ENCODE measurements at places on chromosomes 1 and 21.
A peak's percentile ranks its signal among the peaks of the same experiment; 100 is the strongest.

DNA sequence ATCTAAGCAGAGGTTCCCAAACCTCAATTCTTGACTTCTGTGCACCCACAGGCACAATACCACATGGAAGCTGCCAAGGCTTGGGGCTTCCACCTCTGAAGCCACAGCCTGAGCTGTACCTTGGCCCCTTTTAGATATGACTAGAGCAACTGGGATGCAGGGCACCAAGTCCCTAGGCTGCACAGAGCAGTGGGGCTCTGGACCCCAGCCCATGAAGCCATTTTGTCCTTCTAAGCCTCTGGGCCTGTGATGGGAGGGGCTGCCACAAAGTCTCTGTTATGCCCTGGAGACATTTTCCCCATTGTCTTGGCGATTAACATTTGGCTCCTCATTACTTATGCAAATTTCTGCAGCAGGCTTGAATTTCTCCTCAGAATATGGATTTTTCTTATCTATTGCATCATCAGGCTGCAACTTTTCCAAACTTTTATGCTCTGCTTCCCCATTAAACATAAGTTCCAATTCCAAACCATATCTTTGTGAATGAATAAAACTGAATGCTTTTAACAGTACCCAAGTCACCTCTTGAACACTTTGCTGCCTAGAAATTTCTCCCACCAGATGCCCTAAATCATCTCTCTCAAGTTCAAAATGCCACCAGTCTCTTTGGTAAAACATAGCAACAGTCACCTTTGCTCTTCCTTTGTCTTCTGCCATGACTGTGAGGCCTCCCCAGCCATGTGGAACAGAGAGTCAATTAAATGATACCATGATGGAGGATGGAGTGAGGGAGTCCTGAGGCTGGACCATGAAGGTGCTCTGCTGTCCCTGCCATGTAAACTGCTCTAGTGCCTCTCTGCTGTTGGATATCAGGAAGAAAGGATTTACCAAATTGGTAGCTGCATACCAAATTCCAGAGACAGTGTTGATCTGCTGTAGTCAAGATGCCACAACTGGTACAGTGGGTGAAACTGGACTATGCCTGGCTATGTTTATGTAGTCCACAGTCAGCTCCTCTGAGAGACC is 37.6 kb downstream of the RUNX3 start:
- DNase-seq, result no peak

- DNase-seq, result no peak
Measured at GRCh38 chr21:16454399-16454798, 724.6 kb downstream of the USP25 start.

DNA sequence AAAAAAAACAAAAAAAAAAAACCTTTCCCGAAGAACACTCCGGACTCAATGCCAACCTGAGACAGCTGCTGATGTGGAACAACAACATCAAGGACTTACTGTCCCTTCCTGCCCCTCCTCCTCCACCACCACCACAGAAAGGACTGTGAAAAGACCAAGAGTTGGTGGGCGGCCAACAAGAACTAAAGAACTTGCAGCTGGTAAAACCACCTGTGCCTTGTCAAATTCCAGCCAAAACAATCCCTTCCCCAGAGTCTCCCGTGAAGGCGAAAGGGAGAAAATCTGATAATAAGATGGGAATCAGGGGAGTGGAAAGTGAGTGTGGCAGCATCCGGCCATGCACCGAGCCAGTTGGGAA is 88.9 kb downstream of the PROX1 start:
- no peak for DNase-seq

- no peak for DNase-seq
Measured at GRCh38 chr21:46674430-46675007, 39.0 kb downstream of the PRMT2 start.

DNA sequence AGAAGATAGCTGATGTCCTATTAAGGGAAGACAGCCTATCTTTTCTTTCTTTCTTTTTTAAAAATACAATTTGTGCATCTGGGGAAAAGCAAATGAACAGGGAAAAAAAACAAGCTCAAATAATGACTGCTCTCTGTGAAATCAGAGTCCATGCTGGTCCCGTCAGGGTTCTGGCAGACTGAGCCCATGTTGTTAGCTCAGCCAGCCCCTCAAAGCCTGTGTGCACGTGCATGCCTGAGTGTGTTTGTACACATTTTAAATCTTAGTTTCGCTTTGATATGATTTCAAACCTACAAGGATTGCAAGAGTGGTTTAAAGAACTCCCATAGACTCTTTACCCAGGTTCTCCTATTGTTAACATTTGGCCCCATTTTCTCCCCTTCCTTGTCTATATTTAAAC is 231.8 kb upstream of the GREM2 start:
- no peak for DNase-seq

DNA sequence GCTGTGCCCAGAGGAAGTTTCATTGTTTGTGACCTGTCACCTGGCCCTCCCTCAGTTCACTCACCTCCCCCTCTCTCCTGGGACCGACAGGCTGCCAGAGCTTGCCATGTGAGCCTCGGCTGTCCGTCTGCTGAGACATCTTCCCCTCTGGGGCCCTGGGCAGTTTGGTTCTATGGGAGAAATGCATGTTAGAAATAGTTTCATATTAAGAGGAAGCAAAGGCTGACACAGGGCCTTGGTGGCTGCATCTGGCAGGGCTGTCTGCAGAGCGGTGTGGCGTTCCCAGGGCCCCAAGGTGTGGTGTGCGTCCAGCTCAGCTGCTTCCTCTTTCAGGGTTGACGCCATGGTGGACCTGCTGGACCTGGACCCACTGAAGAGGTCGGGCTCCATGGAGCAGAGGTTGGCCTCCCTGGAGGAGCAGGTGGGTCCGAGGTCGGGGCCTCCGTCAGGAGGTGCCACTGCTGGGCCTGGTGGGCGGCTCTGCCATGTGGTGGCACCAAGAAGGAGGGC is 31.9 kb upstream of the LRRC3 start:
- no peak for DNase-seq

DNA sequence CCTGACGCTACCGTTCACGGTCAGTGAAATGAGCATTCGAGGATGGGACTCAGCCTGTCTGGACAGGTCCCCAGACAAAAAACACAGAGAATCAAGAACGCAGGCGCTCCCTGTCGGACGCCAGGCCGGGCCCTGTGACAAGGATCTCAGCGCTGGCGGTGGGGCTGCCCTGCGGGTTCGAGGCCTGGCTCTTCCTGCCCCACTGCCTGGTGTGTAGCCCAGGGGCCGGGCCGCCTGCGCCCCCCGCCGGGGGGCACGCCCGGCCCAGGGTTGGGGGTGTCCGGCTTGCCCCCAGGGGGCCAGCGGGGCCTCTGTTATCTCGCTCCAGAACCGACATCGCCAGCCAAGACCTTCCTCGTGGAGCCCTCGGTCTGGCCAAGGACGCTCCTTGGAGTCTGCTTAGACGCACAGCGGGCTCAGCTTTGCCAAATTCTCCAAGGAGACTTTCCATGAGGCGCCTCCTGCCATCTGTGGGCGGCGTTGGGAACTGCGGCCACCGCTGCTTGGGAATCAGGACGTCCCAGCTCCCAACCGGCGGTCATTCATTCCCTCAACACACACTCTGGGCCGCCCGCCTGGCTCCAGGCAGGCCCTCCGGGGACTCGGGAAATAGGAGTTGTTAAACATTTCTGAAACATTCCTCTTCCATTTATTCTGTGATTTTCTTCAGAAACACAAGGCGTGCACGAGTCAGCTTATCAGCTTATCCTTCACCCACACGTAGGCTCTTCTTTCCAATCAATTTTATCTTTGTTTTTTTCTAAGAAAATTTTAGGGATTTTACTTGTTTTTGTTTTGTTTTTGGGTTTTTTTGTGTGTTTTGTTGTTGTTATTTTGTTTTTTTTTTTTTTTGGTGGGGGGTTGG is 11.3 kb upstream of the RIPK4 start:
- peak; percentile 63 for DNase-seq

GRCh38 chr1:35556484-35557117 is 602 bp downstream of the KIAA0319L start:
- DNase-seq, result no peak

DNA sequence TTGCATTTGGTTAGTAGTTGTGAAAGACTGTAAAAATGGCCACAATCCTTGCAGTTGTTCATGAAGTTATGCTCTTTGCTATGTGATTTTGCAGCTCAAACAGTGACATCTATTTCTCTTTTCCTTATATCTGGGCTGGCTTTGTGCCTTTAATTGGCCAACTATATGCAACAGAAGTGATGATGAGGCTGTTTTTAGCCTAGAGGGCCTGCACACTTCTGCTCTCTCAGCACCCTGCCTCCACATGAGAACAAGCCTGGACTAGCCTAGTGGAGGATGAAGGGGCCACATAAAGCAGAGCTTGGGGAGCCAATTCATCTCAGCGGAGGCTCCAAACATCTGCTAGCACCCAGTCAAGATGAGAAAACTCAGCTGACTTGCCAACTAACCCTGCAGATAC is 339.8 kb downstream of the OMA1 start:
- DNase-seq, result no peak

- DNase-seq, result peak; percentile 60
Measured at GRCh38 chr1:234597894-234598293, 12.1 kb downstream of the IRF2BP2 start.

- no peak for DNase-seq
Measured at GRCh38 chr21:26954662-26955121, 12.2 kb downstream of the ADAMTS5 start.

DNA sequence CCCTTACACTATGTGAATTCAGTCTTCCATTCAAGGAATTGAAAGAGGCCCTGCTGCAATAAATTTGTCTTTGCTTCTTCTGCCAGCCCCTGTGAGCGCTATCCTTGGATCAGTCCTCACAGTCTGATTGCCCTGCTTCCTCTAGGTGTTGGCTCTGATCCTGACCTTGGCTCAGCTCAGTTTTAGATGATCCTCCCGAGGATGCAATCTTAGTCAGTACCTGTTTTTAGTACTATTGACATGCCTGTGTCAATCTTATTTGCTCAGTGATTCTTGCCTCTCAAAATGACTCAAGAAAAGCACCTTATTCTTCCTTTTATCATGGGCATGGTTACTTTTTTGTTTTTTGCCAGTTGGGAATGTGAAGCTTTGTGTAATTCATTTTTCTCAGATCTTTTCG is 101.4 kb upstream of the KCNK1 start:
- DNase-seq, result no peak

DNA sequence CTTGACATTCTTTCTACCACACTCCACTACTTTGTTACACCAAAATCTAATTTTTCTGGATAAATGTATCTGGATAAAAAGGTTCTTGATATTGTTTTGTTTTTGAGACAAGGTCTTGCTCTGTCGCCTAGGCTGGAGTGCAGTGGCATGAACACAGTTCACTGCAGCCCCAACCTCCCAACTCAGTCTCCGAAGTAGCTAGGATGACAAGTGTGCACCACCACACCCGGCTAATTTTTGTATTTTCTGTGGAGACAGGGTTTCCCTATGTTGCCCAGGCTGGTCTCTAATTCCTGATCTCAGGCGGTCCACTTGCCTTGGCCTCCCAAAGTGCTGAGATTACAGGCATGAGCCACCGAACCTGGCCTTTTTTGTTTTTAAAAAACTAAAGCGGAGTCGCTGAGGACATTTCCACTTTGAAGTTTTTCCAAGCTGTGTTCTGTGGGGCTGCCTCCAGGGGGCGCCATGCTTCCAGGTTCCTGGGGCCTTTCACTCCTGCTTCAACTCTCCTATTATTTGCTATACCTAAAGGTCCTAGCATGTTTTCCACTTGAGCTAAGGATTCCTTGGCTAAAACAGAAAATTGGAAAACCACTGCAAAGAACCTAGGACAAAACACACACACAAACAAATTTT is 14.1 kb upstream of the NCMAP start:
- DNase-seq, result peak; percentile 42

GRCh38 chr21:32496568-32496967 is 84.1 kb downstream of the EVA1C start:
- no peak for DNase-seq

GRCh38 chr1:204368996-204369726 is 9.4 kb upstream of the PLEKHA6 start:
- DNase-seq, result no peak

DNA sequence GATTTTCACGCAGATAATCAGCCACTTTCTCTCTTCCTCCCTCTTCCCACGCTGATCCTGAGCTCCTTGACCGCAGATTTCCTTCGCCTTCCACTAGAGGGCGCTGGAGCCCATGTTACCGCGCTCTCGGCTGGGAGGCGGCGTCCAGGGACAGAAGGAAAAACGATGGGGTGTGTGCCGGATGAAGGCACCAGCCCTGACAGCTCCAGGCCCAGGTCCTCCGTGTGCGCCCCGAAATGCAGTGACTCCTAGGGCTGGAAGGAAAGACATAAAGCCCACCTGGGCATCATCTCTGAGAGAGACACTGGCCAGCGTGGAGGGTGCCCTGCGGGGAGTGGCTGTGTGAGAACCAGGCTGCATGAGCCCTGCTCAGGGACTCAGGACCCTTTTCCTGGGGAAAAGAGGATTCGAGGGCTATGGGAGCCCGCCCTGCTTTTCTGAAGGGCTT is 44.9 kb upstream of the CYP2J2 start:
- peak; percentile 69 for DNase-seq

DNA sequence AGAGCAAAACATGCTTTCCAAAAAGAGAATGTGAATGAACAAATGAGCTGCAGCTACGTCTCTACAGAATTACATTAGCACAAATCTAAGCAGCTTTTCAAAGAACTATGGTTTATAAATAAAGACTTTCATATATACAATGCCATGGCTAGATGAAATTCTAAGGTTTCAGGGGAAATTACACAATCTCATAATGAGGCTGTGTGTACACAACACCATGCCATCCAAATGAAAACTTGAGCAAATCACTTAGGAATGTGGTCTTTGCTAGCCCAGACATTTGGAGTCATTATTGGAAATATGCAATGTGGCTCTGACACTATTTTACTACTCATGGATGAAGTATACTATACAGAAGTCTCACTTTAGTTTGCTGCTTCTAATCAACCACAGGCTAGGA is 37.5 kb downstream of the SPAG17 start:
- DNase-seq, result no peak

DNA sequence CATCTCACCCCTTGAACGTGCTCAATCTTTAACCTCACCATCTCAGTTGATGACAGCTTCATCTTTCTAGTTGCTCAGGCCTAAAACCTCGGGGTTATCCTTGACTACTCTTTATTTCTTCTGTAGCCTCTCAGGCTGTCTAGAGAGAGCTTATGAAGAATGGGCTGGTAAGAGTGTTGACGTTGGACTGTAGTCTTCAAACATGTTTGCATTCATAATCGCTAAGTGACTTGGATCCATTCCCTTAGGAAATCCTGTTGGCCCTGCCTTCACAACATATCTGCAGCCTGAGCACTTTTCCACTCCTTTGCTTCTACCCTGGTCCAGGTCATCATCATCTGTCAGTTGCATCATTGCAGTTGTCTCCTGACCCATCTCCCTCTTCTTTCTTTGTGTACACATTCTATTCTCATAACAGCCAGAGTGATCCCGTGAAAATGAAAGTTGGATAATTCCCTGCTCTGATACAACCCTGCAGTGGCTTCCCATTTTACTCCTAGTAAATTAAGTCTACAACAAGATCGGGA is 10.5 kb downstream of the UCK2 start:
- no peak for DNase-seq

GRCh38 chr21:44448651-44449131 is 6.6 kb upstream of the LRRC3 start:
- DNase-seq, result no peak

GRCh38 chr1:182185136-182185535 is 123.6 kb upstream of the ZNF648 start:
- DNase-seq, result no peak

DNA sequence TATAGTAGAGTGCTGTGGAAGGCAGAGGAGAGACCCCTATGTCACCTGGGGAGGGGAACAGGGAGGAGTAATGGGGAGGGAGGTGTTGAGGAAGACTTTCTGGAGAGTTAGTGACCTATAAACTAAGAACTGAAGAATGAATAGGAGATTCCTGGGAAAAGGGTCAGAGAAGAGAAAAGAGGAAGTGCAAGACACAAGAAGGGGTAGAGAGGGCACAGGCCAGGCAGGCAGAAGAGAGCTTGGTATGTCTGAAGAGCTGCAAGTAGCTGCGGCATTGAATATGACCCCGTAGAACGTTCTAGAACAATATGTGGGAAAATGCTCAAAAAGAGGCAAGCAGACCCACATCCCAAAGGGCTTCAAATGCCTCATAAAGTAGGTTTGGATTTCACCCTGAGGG is 361.2 kb downstream of the PRDM2 start:
- DNase-seq, result no peak

Data from inflammatory macrophage (primary cell).